Activated CD4-positive, alpha-beta memory T cell treated with anti-CD3 and anti-CD28 coated beads for 36 hours (primary cell): ENCODE measurements at places on chromosomes 2 and 18. TPM values are rescaled to one million over a fixed set of nuclear protein-coding genes. Genes with fewer than 3 reads are reported as not detected.

TSPYL6 gene
- total RNA-seq: not detected

CCL20 gene
- 72.0 TPM for total RNA-seq

GRCh38 chr2:216001216-216002100 is 11.9 kb downstream of the MREG start:
- DNase-seq: no peak

DNA sequence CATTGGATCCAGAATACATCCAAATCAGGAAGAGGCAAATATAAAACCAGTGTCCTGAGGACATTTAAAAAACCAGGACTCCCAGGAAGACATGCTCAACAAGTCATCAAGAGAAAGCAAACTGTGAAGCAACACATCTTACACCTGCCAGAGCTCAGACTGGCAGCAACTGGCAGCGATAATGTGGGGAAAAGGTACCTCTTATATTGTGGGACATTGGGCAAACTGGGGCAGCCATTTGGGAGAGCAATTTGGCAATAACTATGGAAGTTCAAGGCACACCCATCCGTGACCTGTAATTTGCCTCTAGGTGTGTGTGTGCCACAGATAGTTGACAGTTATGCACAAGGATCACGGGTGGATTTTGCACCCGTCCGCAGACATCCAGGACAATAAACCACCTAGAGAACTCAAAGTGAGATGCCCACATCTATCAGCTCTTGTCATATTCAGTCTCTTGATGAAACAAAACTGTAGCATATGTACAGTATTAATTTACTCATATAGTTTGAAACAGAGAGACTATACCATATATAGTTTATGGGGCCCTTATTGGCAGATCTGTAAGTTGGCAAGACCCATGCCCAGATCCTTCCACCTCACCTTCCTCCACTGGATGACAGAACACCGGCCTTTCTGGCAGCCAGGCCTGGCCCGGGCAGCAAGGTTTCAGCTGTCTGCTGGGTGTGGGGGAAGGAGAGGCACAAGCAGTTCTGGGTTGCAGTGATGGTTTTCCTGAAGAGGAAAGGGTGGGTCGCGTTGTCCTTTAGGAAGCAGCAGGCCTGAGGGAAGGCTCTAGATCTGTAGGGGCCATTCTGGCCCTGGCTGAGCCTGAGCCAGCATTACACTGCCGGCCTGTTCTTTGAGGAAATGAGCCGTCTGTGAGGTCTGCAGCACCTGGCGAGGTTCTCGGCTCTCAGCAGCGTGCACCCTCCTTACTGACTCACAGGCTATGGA is 18.8 kb downstream of the HJURP start:
- DNase-seq: no peak

DNA sequence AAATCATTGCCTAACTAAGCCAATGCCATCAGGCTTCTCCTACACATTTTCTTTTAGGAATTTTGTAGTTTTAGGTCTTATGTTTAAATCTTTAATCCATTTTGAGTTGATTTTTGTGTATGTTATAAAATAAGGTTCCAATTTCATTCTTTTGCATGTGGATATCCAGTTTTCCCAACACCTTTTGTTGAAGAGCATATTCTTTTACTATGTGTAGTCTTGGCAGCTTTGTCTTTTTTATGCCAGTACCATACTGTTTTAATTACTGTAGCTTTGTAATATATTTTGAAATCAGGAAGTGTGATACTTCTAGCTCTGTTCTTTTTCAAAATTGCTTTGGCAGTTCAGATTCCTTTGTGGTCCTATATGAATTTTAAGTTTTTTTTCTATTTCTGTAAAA is 11.0 kb downstream of the FASTKD2 start:
- DNase-seq: no peak

DNA sequence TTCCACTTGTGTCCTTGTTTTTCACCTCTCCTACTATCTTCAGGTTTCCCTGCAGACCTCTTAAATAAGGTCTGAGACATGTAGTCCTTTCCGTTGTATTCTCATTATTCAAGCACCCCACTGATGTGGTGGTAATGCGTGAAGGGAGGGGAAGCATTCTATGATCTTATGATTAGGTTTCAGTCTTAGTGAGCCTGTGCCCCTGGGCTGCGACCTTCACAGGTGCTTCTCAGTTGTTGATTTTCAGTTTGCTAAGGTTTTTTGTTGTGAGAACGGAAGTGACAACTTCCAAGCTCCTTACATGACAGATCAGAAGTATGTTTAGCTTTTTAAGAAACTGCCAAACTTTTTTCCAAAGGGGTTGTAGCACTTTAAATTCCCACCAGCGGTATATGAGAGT is 41.3 kb downstream of the VPS54 start:
- peak; percentile 54 for DNase-seq

CNDP1 gene
- not detected for total RNA-seq

DNA sequence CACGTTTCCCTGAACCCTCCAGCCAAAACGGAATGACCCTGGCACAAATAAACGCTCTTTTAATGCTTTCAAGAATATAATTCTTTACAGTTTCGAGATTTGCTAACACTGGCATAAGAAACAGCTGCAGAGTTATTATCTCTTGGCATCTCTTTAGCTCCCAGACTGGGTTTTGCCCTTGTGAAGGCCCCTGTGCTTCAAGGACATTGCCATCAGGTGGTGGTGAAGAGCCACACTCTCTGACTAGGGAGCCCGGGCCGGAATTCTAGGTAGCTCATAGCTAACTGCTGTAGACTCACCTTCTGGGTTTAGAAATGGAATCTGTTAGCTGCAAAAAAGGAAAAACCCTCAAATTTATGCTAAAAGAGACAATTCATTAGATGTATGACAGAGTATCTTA is 13.3 kb upstream of the GALNT14 start:
- DNase-seq: no peak

DNA sequence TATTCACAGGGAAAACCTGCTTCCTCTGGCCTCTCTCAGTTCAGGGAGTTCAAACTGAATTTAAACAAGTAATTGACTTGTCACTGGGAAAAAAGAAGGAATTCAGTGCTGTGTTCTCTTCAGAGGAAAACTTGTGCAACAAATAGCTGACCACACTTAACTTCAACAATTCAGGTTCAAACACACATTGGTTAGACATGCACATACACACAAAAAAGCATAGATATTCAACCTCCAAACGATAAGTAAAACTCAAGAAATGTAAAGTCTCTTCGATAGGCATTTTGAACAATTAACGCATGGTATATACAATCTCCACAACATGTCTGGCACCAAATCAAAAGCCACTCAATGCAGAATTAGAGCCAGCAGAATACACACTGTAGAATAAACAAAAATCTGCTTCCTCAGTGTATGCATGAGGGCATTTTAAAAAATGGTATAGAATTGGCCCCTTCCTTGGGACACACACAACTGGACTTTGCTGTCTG is 269.0 kb downstream of the TCF4 start:
- DNase-seq: no peak

- DNase-seq: peak; percentile 13
These were observed 65.1 kb upstream of the RPRM start for GRCh38 chr2:153543635-153544071.

DNA sequence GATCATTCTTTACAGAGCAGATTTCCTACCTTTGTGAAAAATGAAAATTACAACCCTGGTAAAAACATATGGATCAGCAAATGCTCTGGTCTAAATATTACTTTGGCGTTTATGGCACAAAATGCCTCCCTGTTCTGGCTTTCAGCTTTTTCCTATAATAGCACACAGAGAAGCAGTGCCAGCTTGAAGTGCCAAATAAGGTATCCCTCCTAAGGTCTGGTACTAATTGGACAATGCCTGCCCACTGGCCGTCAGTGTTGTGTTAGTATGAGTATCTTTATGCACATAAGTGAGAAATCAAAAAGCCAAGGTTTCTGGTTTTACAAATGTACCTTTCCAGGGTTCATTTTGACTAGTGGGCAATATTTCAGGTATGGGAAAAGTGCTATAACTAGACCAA is 1293.7 kb upstream of the FAM98A start:
- no peak for DNase-seq

MLPH gene
- not detected for total RNA-seq

DNA sequence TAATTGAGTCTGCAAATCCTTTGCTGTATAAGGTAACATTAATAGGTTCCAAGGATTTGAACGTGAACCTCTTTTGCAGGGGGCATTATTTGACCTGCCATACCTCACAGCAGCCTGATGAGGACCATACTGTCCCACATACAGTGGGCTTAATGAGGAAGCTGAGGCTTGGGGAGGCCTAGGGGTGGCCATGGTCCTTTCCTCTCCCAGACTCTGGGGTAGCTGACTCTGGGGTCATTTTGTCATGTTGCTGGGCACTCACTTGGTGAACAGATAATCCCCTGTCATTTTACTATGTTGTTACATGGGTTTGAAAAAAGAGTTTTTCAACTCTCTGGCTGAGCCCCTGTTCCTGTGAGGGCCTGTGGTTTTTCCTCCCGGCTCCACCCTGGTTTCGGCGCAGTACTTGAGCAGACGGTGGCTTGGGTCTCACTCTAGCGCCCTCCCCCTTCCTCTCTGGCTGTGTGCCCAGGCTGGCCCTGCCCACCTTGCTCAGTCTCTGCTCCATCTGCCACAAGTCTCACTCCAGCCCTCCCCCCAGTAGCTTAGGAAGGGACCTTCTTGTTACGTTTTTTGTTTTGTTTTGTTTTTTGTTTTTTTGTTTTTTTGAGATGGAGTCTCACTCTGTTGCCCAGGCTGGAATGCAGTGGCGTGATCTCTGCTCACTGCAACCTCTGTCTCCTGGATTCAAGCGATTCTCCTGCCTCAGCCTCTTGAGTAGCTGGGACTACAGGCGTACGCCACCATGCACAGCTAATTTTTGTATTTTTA is 21.0 kb downstream of the INPP4A start:
- peak; percentile 79 for DNase-seq

TNFAIP6 gene
- total RNA-seq: not detected

AQP12B gene
- not detected for total RNA-seq

GRCh38 chr2:197615016-197615652 is 60.3 kb downstream of the RFTN2 start:
- no peak for DNase-seq

- DNase-seq: peak; percentile 96
These were observed 163.8 kb downstream of the FAM210A start for GRCh38 chr18:13562494-13563029.

SERPINB10 gene
- total RNA-seq: not detected

DNA sequence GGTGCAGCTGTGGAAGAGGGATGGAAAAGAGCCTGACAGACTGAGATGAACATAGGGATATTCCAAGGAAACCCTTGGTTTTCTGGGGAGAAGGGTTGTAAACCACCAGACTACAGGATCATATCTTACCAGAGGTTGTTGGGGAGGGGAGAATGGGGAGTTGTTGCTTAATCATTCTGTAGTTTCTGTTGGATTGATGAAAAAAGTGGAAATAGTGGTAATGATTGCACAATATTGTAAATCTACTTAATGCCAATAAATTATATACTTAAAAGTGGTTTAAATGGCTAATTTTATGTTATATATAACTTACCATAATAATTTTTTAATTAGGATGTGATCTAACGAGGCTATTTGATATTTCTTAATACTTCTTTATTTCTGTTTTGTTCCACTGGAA is 800.9 kb downstream of the BCL11A start:
- no peak for DNase-seq
